GM23338 (cell line): ENCODE measurements at places on chromosomes 3 and 15. TPM values are rescaled to one million over a fixed set of nuclear protein-coding genes. Genes with fewer than 3 reads are reported as not detected.

GRCh38 chr3:191774485-191774884, 313.5 kb downstream of the PYDC2 start:
- no peak overlapping the region for H3K4me3 ChIP-seq
- no peaks in the 10 kb centered on the region for H3K36me3 ChIP-seq
- H3K27ac ChIP-seq, result no peak overlapping the region
- H3K4me1 ChIP-seq, result no peaks in the 10 kb centered on the region
- no peaks in the 10 kb centered on the region for H3K27me3 ChIP-seq
- DNase-seq, result no peak

Gene CCDC54
- total RNA-seq, result not detected in 2 replicates

DNA sequence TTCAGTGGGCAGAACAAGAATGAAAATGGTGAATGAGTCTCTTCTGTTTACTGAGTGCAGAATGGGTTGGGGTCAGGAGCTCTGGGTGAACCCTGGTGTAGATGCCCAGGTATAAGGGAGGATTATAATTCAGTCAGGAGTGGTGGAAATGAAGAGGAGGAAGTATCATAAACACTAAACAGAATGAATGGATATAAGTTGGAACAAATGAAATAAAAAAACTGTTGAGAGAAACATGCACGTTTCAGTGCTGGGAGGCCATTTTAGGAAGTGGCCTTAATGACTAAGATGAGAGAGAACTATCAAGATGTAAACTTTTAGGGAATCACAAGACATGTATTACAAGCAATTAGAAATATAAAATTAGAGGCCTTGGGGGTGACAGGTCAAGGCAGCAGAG, 32.8 kb upstream of the LEKR1 start:
- DNase-seq, result no peak
- no peak overlapping the region for H3K27ac ChIP-seq
- H3K27me3 ChIP-seq, result no peaks in the 10 kb centered on the region
- no peaks in the 10 kb centered on the region for H3K36me3 ChIP-seq

GRCh38 chr15:65423976-65424679, 1.4 kb upstream of the IGDCC4 start:
- no peak overlapping the region for H3K27ac ChIP-seq
- no peaks in the 10 kb centered on the region for H3K36me3 ChIP-seq
- peak overlapping the region; percentile 84; the same call in 1 of the 2 replicates for H3K4me3 ChIP-seq
- peaks cover 25% of the 10 kb centered on the region for H3K4me1 ChIP-seq

DNA sequence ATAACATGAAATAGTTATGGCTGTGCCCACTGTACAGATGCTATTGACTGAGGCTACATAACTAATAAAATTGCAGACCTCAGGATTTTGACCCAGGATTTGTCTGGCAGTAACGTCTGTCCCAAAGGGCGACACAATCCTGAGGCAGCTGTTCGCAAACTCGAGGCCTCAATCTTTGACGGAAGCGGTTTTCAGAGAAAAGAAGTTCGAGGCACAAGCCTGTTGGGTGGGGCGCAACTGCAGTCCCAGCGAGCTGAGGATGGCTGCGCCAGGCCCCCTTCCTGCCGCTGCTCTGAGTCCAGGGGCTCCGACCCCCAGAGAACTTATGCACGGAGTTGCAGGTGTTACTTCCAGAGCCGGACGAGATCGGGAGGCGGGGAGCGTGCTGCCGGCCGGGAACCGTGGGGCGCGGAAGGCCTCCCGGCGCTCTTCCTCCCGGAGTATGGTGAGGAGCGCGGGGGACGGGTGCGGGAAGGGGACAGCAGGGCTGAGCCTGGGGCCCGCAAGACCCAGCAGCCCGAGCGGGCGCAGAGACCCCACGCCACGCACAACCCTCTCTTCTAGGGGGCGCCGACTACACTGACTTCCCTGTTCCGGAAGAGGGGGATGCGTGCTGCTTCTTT, at the start of gene PARP15:
Gene PARP15, plus strand, starts transcription at position 242 of the 623 bp plus-strand sequence. Its CDS starts 18 bp downstream, at position 260.
- no peak within 1 kb of the TSS for H3K27ac ChIP-seq
- H3K4me3 ChIP-seq, result peak within 1 kb of the TSS; percentile 58
- H3K36me3 ChIP-seq, result no peaks in the 10 kb centered on the region
- DNase-seq, result peak; percentile 77

GRCh38 chr3:52262447-52262846, 16.0 kb downstream of the WDR82 start:
- no peaks in the 10 kb centered on the region for H3K4me1 ChIP-seq
- H3K36me3 ChIP-seq, result peaks cover 82% of the 10 kb centered on the region
- H3K27me3 ChIP-seq, result no peaks in the 10 kb centered on the region
- H3K27ac ChIP-seq, result no peak overlapping the region

DNA sequence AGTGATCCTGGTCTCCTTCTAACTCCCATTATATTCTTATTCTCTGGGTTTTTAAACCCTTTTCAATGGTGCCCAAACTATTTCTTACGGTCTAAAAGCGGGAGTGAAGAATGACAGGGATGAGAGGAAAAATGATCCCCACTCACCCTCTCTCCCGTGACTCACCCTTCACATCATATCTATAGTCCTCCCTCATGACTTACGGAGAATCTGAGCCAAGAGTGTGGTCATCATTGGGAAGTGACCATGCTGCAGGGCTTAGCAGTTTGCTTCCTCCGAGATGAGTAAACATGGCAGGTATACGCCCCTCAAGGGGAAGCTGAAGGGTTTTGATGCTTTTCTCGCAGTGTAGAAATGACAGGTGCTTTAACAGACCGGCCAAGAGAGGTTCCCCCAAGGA, 274.0 kb downstream of the RYR3 start:
- peaks cover 7% of the 10 kb centered on the region for H3K4me1 ChIP-seq
- H3K27me3 ChIP-seq, result no peaks in the 10 kb centered on the region
- no peaks in the 10 kb centered on the region for H3K36me3 ChIP-seq
- H3K4me3 ChIP-seq, result no peak overlapping the region
- H3K27ac ChIP-seq, result no peak overlapping the region

Gene CCR4
- total RNA-seq, result 0.35 and 0.39 TPM in 2 replicates

- no peaks in the 10 kb centered on the region for H3K36me3 ChIP-seq
- H3K27ac ChIP-seq, result no peak overlapping the region
- no peak overlapping the region for H3K4me3 ChIP-seq
- H3K27me3 ChIP-seq, result no peaks in the 10 kb centered on the region
- H3K4me1 ChIP-seq, result no peaks in the 10 kb centered on the region
- DNase-seq, result no peak
Observed at GRCh38 chr3:95197661-95198060, 1134.8 kb downstream of the NSUN3 start.

DNA sequence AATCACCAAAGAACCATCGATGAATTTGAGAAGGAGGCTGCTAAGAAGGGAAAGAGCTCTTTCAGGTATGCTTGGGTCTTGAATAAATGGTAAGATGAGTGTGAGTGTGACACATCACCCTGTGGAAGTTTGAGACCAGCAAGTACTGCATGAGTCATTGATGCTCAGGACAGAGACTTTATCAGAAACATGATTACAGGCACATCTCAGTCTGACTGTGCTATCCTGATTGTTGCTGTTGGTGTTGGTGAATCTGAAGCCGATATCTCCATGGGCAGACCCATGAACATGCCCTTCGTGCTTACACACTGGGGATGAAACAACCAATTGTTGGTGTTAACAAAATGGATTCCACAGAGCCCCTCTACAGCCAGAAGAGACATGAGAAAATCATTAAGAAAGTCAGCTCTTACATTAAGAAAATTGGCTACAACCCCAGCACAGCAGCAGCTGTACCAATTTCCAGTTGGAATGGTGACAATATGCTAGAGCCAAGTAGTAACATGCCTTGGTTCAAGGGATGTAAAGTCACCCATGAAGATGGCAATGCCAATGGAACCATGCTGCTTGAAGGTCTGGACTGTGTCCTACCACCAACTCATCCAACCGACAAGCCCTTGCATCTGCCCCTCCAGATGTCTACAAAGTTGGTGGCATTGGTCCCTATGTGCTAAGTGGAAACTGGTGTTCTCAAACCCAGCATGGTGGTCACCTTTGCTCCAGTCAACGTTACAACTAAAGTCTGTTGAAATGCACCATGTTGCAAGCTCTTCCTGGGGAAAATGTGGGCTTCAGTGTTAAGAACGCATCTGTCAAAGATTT, 20.5 kb downstream of the TM4SF4 start:
- H3K36me3 ChIP-seq, result no peaks in the 10 kb centered on the region
- H3K27me3 ChIP-seq, result no peaks in the 10 kb centered on the region
- DNase-seq, result no peak
- H3K4me1 ChIP-seq, result no peaks in the 10 kb centered on the region
- H3K4me3 ChIP-seq, result no peak overlapping the region

Gene LMAN1L
- total RNA-seq, result not detected in 2 replicates

- no peaks in the 10 kb centered on the region for H3K36me3 ChIP-seq
- no peaks in the 10 kb centered on the region for H3K27me3 ChIP-seq
- H3K4me1 ChIP-seq, result peaks cover 53% of the 10 kb centered on the region
- DNase-seq, result peak; percentile 51
Observed at GRCh38 chr3:61919371-61919770, 358.0 kb downstream of the PTPRG start.

DNA sequence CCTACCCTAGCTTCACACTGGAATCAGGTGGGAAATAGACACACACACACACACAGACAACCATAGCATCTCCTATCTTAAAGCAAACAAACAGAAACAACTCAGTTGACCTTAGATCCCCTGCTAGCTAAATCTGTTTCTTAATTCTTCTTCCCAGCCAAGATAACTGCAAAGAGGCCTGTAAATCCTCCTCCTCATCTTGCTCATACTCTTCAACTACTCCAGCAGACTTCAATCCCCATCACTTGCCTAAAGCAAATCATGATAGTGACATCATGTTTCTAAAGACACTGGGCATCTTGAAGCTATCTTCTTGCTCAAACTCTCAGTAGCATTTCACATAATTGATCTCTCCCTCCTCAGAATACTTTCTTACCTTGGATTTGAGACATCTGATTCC, 303.0 kb downstream of the RBMS3 start:
- H3K36me3 ChIP-seq, result no peaks in the 10 kb centered on the region
- H3K27me3 ChIP-seq, result no peaks in the 10 kb centered on the region
- H3K4me3 ChIP-seq, result no peak overlapping the region

Gene MUC4
- 1.3 and 1.6 TPM in 2 replicates for total RNA-seq

Gene RARRES1
- total RNA-seq, result 0.10 TPM in 1 of 2 replicates, not detected in the other

Gene SCG5
- total RNA-seq, result 48.1 and 49.2 TPM in 2 replicates

Gene LTK
- total RNA-seq, result 0.14 TPM in 1 of 2 replicates, not detected in the other

DNA sequence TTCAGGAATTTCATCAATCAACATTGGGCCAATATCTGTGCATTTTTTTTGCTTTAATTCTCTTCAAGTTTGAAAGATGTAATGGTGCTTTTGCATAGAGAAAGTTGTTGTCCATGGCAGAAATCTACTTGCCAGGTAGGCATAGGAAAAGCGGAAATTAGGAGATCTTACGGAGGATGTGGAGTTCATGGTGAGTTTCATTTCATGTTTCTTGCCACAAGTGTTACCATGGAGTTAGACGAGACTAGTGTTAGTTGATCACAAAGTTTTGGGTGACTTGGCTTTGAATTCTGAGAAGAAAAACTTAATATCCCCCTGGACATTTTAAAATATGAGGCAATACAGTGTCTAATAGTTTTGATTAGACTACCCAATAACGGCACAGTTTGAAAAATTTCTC, 1.0 kb upstream of the P2RY13 start:
- H3K4me1 ChIP-seq, result no peaks in the 10 kb centered on the region; the same call in 1 of the 2 replicates
- no peaks in the 10 kb centered on the region for H3K27me3 ChIP-seq
- no peak for DNase-seq

DNA sequence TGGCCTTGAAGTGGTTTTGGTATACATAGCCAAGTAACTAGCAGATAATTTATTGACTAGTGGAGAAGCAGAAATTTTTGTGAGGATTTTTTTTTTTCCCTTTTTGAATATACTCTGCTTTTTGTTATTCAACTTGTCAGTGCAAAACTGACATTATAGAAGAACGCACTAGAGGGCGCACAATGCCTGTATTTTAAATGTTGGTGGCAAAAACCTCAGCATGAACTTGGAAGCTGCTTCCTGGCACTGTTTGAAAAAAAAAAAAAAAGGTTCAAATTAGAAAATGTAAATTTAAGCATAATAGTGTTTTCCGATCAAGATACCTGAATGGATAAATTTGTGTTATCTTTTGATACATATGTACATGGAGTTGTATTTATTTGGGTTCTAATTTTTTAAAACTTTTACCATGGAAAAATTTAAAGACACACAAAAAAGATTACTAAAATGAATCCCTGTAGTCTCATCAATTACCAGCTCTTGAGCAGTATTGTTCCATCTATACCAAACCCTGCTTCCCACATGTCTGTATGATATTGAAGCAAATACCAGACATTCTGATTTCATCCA, 56.0 kb downstream of the SLC25A26 start:
- peak; percentile 84 for DNase-seq
- no peak overlapping the region for H3K27ac ChIP-seq
- H3K36me3 ChIP-seq, result no peaks in the 10 kb centered on the region
- H3K27me3 ChIP-seq, result no peaks in the 10 kb centered on the region

- H3K27me3 ChIP-seq, result no peaks in the 10 kb centered on the region
- DNase-seq, result no peak
- H3K4me3 ChIP-seq, result no peak overlapping the region
- H3K36me3 ChIP-seq, result no peaks in the 10 kb centered on the region
- no peaks in the 10 kb centered on the region for H3K4me1 ChIP-seq
- H3K27ac ChIP-seq, result no peak overlapping the region
Observed at GRCh38 chr15:41809121-41809520, 18.8 kb upstream of the JMJD7 start.

GRCh38 chr3:113166719-113167492, 44.5 kb upstream of the BOC start:
- H3K4me3 ChIP-seq, result no peak overlapping the region
- H3K27ac ChIP-seq, result no peak overlapping the region; the same call in 1 of the 2 replicates
- peaks cover 23% of the 10 kb centered on the region for H3K4me1 ChIP-seq

GRCh38 chr3:73669260-73669659, 44.5 kb upstream of the PDZRN3 start:
- no peaks in the 10 kb centered on the region for H3K36me3 ChIP-seq
- H3K4me3 ChIP-seq, result no peak overlapping the region
- no peak overlapping the region for H3K27ac ChIP-seq

Gene ACP3
- total RNA-seq, result 3.5 and 5.4 TPM in 2 replicates

Gene GRK7
- total RNA-seq, result not detected in 2 replicates

Gene NRG4
- total RNA-seq, result 0.21 TPM in 1 of 2 replicates, not detected in the other

- peak; percentile 74 for DNase-seq
- no peak overlapping the region for H3K27ac ChIP-seq
- H3K4me3 ChIP-seq, result no peak overlapping the region
- H3K36me3 ChIP-seq, result no peaks in the 10 kb centered on the region
- H3K4me1 ChIP-seq, result peaks cover 12% of the 10 kb centered on the region
Observed at GRCh38 chr15:80996247-80996646, 4.5 kb upstream of the TLNRD1 start.

GRCh38 chr15:40695469-40695890, 506 bp downstream of the RAD51 start:
- peak overlapping the region; percentile 98 for H3K27ac ChIP-seq
- H3K4me3 ChIP-seq, result peak overlapping the region; percentile 99
- DNase-seq, result no peak

GRCh38 chr15:63598473-63599400, 1.6 kb downstream of the FBXL22 start:
- H3K36me3 ChIP-seq, result no peaks in the 10 kb centered on the region
- H3K4me1 ChIP-seq, result peaks cover 24% of the 10 kb centered on the region
- no peak for DNase-seq
- no peak overlapping the region for H3K4me3 ChIP-seq
- H3K27me3 ChIP-seq, result peaks cover 43% of the 10 kb centered on the region

GRCh38 chr3:157098121-157098822, 61.7 kb downstream of the CCNL1 start:
- H3K4me3 ChIP-seq, result no peak overlapping the region
- no peaks in the 10 kb centered on the region for H3K36me3 ChIP-seq
- no peaks in the 10 kb centered on the region for H3K27me3 ChIP-seq
- 0 out of 2 replicates have a peak, but pooled peaks cover 3% of the 10 kb centered on the region for H3K4me1 ChIP-seq
- H3K27ac ChIP-seq, result no peak overlapping the region
- no peak for DNase-seq
